Gastrocnemius medialis (tissue), 4 donors: ENCODE measurements at places on chromosomes 6 and 20.

DNA sequence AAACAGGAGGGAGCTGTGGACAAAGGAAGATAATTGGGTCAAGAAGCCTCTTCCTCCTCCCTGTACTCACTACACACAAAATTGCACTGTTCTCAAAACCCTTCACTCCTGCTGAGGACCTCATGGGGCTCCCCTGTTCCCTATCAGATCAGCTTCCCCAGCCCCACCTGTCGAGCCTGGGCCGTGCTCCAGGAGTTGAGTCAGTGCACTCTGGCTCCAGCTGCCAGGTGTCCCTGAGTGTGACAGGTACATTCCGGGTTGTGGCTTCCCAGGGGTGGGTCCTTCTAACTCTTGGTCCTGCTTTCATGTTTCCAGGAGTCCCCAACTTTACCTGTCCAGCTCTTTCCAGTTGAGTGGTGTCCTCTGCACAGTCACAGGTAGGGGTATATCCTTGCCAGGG lies 8.4 kb downstream of the RAB5IF start:
- no peaks in the 10 kb centered on the region for H3K4me1 ChIP-seq
- no peak overlapping the region for H3K27ac ChIP-seq
- H3K4me3 ChIP-seq = no peak overlapping the region
- peak; percentile 32 for DNase-seq

- peaks cover 64% of the 10 kb centered on the region for H3K36me3 ChIP-seq
- no peak overlapping the region for H3K27ac ChIP-seq
- no peak overlapping the region for H3K4me3 ChIP-seq
- no peaks in the 10 kb centered on the region for H3K4me1 ChIP-seq
Measured at GRCh38 chr20:58998656-58999055, 8.4 kb downstream of the CTSZ start.

DNA sequence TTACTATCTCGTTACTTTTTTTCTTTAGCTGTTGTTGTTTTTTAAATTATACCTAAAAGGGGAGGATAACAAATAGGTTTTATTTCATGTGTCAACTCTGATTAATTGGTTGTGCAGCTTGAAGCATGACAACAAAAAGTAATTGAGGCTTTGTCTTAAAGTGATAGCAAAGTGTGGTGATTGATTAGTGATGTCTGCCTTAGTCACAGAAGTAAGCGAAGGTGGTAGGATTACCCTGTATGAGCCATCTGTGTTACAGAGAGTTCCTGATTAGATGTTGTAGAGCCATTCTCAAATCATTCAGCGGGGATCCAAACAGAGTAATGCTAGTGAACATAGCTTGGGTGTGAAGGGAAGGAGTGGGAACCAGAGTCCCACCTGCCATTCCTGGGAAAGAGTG lies 14.4 kb upstream of the MRPS10 start:
- no peaks in the 10 kb centered on the region for H3K36me3 ChIP-seq
- no peaks in the 10 kb centered on the region for H3K27me3 ChIP-seq
- no peak overlapping the region for H3K27ac ChIP-seq
- no peak overlapping the region for H3K4me3 ChIP-seq

GRCh38 chr6:170284866-170285469 lies 5.9 kb downstream of the DLL1 start:
- H3K36me3 ChIP-seq = no peaks in the 10 kb centered on the region
- no peak overlapping the region for H3K27ac ChIP-seq
- H3K4me1 ChIP-seq = peaks cover 4% of the 10 kb centered on the region
- H3K4me3 ChIP-seq = no peak overlapping the region
- DNase-seq = no peak
- peaks cover 12% of the 10 kb centered on the region for H3K27me3 ChIP-seq

- H3K27ac ChIP-seq = no peak overlapping the region
- H3K4me3 ChIP-seq = no peak overlapping the region
- H3K27me3 ChIP-seq = no peaks in the 10 kb centered on the region
- DNase-seq = no peak
- no peaks in the 10 kb centered on the region for H3K36me3 ChIP-seq
- no peaks in the 10 kb centered on the region for H3K4me1 ChIP-seq
Measured at GRCh38 chr20:53201588-53201987, 229.4 kb downstream of the TSHZ2 start.

GRCh38 chr6:89605861-89606260 lies 32.7 kb downstream of the LYRM2 start:
- no peaks in the 10 kb centered on the region for H3K27me3 ChIP-seq
- no peak overlapping the region for H3K4me3 ChIP-seq
- peaks cover 14% of the 10 kb centered on the region for H3K4me1 ChIP-seq
- no peak for DNase-seq
- H3K27ac ChIP-seq = no peak overlapping the region

GRCh38 chr6:130980310-130981032 lies 82.6 kb downstream of the EPB41L2 start:
- no peak overlapping the region for H3K4me3 ChIP-seq
- H3K27ac ChIP-seq = peak overlapping the region; percentile 31
- no peak for DNase-seq
- peaks cover 20% of the 10 kb centered on the region for H3K4me1 ChIP-seq

- no peak overlapping the region for H3K4me3 ChIP-seq
- no peak overlapping the region for H3K27ac ChIP-seq
- H3K36me3 ChIP-seq = peaks cover 37% of the 10 kb centered on the region
Measured at GRCh38 chr6:56536536-56536935, 106.2 kb downstream of the DST start.
